ENCODE measurements at places on chromosomes 11 and 22.
A peak's percentile ranks its signal among the peaks of the same experiment; 100 is the strongest.

GRCh38 chr22:37906364-37907008, 389 bp downstream of the MICALL1 start:
- DNase-seq: no peak

GRCh38 chr11:119847853-119848252, 118.9 kb upstream of the NECTIN1 start:
- DNase-seq: no peak

DNA sequence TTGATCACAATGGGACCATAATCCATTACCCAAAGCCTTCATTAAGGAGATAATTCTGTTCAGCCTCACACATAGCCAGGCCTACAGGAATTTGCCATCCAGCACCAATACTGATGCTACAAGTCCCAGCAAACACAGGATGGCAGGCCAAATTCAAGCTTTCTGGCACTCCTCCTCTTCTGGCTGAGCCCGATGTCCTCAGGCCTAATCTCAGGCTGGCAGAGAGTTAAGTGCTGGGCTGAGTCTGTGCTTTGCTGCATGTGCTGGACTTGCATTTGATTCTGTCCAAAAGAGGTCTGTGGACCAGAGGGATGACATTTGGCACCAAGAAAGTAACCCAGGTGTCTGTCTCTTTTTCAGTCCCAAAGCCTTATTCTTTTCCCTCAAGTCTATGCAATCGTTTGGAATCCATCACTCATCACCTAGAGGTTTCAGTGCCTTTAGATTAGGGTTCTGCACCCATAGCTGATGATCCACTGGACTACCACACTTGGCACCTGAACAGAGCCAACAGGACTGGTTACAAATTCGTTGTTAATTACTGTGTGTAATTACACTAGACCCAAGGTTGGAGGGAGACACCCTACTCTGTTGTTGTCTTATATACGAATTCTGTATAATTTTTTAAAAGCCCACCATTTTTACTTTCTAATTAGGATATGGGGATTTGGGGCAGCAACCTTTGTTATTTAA, 19.4 kb upstream of the LIN7C start:
- DNase-seq: no peak

- DNase-seq: no peak
These were observed 1.1 kb downstream of the GATD1 start for GRCh38 chr11:776263-776560.

DNA sequence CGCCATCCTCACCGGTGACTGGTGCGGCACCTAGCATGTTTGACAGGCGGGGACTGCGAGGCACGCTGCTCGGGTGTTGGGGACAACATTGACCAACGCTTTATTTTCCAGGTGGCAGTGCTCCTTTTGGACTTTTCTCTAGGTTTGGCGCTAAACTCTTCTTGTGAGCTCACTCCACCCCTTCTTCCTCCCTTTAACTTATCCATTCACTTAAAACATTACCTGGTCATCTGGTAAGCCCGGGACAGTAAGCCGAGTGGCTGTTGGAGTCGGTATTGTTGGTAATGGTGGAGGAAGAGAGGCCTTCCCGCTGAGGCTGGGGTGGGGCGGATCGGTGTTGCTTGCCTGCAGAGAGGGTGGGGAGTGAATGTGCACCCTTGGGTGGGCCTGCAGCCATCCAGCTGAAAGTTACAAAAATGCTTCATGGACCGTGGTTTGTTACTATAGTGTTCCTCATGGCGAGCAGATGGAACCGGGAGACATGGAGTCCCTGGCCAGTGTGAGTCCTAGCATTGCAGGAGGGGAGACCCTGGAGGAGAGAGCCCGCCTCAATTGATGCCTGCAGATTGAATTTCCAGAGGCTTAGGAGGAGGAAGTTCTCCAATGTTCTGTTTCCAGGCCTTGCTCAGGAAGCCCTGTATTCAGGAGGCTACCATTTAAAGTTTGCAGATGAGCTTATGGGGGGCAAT, 1.1 kb downstream of the NEAT1 start:
- peak; percentile 41 for DNase-seq

DNA sequence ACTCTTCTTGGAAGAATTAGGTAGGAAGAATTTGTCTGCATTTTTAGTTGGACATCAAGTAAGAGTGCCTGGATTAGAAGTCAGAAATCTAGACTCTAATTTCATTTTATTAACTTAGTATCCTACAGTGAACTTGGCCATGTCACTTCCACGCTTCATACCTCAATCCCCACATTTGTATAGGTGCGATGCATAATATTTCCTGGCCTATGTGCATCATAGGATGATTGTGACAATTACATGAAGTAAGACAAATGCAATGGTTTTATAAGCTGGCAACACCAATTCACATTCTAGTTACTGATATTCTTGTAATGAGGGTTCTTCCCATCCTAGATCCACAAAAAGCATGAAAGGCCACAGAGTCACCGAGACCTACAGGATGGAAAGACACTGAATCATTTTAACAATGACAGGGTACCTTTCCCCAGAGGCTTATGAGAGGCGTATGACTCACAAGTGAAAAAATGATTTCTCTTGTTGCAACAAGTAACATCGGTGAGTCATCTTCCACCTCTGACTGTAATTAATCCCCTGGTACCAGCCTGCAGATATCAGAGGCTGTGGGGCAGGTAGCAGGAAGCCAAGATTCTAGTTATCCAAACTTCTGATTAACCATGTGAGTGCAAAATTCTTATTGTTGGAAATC, 56.0 kb upstream of the OR5AK2 start:
- DNase-seq: peak; percentile 59

- DNase-seq: no peak
These were observed 75.5 kb downstream of the SCN3B start for GRCh38 chr11:123578778-123579481.

GRCh38 chr11:10818594-10818993, 9.9 kb upstream of the EIF4G2 start:
- DNase-seq: peak; percentile 94

- peak; percentile 77 for DNase-seq
These were observed 717.9 kb upstream of the LUZP2 start for GRCh38 chr11:23778971-23779370.

DNA sequence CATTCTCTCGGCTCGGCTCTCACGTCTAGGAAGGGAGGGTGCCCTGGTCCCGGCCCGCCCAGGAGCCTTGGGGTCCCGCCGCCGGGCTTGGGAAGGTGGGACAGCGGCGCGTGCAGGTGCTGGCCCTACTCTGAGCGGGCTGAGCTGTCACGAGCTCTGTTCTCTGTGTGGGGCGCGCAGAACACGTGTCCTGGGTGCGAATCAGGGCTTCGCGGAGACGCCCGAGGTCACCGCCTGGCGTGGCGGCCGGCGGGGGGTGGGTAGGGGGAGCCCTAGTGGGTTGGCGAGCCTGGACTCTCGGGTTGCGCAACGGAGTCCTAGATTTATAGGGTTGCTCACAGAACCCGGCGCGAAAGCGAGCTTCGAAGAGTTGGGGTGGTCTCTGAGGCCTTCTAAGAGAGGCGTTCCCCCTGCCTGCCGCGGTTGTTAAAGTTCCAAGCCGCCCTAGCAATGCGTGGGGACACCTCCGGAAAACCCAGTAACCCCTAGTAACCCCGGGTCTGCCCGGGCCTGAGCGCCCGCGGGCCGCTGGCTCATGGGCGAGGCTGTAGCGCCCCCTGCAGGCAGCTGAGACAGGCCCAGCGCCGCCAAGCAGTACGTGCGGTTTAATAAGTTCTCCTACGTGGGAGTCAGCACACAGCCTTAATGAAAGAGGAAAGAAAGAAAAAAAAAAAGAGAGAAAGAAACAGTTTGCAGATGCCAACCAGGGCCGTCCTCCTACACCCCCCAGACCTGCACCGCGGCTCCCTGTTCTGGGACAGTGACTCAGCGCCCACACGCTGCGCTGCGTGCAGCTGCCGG, 2.7 kb downstream of the ADM start:
- DNase-seq: peak; percentile 94

GRCh38 chr11:114165326-114166230, 106.1 kb downstream of the ZBTB16 start:
- no peak for DNase-seq

GRCh38 chr22:19522190-19522880, 1.9 kb downstream of the CLDN5 start:
- no peak for DNase-seq

DNA sequence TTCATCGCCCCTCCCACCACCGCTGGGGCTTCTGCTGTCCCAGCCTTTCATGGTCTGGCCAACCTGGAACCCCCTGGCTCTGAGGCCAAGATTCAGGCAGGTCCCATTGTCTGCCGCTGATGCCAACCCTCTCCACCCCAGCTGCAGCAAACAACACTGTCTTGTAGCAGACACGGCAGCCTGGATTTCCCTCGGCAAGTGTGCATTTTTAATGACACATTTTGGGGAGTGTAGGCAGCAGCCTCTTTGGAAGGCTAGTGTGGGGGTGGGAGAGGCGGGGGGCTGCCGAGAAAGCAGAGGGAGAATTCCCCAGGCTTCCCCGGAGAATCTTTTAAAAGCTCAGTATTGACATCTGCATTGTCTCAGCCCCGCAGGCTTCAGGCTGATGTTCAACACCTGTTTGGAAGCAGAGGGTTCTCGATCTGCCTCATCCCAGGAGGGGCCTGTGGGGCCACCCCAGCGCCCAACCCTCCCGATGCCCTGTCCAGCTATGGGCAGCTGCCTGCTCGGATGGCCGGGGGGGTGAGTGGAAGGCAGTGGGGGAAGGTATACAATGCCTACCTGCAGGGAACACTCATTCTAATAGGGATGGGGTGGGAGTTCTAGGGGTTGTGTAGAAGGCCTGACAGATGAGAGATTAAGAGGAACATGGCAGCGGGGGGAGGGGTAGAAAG, 41.5 kb downstream of the NECTIN1 start:
- DNase-seq: no peak

GRCh38 chr22:30485362-30485988, 13.7 kb upstream of the SEC14L3 start:
- DNase-seq: peak; percentile 31

GRCh38 chr11:125174686-125175085, 10.1 kb downstream of the PKNOX2 start:
- no peak for DNase-seq

GRCh38 chr11:59272771-59273372, 60.1 kb upstream of the MPEG1 start:
- DNase-seq: no peak

DNA sequence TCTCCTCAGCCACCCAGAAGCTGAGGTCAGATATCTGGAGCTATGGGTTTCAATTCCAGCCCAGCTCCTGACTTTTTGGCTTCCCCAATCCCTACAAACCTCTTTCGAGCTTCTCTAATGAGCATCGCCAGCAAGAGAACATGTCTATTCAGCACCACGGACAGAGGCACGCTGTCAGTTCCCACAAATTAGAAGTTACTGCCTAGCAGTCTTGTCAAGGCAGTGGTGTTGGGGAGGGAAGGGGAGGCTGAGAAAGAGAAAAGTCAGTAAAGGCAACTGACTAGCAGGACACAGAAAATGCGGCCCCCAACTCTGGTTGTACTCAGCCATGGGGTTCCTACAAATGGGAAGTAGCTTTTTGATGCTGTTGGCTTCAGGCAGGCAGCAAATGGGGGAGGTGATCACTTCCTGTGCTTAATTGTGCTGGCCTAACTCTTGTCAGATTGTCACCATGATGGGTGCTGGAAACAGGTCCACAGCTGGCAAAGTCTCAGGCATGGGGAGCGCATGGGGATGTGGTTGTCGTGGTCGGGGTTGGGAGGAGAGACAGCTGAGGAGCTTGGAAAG, 205.9 kb downstream of the ST3GAL4 start:
- peak; percentile 69 for DNase-seq

DNA sequence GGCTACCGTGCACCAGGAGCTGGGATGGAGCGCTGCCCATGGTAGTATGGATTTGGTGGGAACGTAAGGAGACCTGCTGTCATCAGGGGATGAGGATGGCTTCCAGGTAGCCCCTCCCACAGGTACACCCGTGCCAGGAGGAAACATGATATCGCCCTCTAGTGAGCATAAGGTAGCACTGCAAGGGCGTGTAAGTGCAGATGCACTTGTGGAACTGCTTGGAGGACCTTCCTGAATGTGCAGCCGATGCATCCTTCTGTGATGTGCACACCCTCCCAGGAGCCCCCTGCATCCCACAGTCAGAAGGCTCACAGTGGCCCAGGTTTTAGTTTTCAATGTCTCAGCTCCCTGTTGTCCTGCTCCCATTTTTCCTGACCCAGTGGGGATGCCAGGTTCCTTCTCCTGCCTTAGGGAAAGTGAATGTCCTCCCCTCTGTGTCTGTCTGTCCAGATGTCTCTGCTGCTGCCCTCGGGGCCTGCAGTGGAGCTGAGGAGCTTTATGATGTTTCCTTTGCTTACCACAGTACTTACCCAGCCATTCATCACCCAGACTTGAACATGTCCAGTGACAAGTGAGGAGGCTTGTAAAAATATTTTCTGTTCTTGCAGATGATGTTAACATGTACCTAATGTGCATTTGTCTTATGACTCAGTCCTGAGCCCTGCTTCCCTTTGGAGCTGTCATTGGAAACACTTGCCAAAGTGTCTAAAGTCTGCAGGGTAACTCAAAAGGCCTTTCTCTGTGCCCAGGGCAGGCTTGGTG, 49.2 kb downstream of the DBX1 start:
- peak; percentile 95 for DNase-seq

DNA sequence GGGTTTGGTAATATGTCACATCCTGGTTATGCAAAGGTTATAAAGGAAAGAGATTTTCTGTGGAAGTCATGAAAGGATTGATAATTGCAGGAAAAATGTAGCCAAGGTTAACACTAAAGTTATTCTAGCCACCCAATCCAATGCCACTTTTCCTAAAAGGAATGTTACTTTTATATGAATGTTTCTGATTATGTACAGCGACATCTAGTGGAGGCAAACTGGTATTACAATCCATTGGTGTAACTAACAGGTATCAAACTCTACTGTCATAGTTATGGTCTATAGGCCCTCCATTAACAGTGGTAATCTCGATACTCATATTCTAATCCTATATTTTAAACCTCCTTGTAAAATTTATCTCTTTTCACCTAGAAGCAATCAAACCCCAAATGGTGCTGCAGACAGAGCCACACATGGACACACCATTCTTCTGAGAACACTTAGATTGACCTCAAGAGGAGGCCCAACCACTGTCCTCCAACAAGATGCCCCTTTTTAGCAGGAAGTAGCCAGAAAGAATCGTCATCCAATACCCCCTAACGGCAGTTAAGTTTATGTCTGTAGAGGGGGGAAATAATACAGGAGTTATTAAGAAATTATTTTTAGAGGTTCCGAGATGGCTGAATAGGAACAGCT, 74.9 kb upstream of the RAG2 start:
- peak; percentile 51 for DNase-seq

- DNase-seq: no peak
These were observed 20.5 kb upstream of the EFCAB6 start for GRCh38 chr22:43832393-43833265.

- peak; percentile 90 for DNase-seq
These were observed 80.7 kb upstream of the PPARA start for GRCh38 chr22:46069521-46070214.

Data from fibroblast of skin of abdomen (primary cell).